ENCODE measurements at places on chromosomes 5 and 9.

- no peak for DNase-seq
Measured at GRCh38 chr5:141873933-141874261, 4.3 kb downstream of the PCDH1 start.

DNA sequence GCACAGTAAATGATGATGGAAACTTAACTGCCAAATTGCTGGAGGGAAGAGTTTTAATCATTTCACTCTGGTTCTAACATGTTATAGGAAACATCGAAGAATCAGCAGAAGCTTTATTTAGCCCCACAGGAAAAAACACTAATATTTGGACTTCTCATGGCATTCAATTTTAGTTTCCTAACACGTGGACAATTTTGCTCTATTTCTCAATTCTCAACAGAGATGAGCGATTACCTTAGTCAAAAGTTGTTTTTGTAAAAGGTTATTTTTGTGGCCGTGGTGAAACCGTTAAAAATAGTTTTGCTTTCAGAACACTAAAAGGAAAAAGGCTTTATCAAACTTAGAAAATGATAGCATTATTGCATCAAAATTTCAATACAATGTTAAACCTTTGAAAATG is 235.2 kb downstream of the PLK2 start:
- no peak for DNase-seq

DNA sequence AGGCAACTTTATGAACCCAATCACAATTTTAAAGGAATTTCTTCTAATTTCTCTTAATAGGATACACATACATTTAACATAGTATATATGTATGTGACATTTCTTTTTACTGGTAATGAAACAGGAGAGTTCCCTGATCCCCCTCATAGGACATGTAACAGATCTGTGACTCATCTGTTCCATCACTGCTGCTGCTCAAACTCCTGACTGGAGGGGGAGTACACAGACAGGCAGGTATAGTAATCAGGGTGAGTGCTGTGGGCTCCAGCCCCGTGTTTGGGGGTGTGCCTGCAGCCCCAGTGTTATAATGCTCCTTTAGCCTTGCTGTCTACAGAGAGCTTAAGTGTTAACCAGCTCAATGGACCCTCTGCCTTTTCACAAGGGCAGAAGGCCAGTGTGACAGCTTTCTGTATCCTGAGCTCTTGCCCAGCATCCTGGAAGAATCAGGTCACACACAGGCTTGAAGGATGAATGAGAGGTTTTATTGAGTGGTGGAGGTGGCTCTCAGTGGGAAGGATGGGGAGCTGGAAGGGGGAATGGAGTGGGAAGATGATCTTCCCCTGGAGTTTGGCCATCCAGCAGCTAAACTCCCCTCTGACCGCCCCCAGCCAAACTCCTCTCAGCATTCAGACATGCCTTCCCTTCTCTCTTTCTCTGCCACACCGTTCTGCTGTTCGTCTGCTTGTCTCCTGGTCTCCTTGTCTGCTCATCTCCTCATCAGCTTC is 161.3 kb downstream of the ZNF608 start:
- no peak for DNase-seq

DNA sequence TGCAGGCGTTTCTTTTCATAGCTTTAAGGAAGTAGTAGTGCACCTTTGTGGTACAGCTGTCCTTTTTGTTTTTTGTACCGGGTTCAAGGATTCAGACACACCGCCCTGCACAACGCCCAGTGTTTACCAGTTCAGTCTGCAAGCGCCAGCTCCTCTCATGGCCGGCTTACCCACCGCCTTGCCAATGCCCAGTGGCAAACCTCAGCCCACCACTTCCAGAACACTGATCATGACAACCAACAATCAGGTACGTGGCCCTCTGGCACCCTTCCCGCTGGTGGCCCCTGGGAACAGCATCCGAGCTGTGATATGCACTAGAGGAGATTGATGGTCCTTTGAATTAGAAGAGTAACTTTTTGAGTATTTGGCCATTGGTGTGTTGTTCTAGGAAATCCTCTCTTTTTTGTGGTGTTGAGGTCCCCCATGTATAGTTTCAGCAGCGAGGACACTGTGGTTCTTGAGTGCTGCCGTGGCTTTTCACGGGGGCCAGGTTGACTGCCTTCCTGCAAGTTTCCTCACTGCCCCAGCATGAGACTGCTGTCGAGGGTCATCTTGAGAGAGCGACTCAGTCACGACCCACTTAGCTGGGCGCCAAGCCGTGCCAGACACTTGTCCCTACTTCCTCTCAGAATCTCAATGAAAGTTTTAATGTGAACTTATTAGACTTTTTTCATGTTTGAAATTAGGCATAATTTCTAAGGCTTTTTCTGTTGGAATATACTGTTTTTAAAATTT is 37.9 kb downstream of the TENT4A start:
- no peak for DNase-seq

GRCh38 chr5:72651779-72652178 is 144.6 kb upstream of the ZNF366 start:
- no peak for DNase-seq

- DNase-seq: no peak
Measured at GRCh38 chr5:42811591-42812446, at the start of gene SELENOP. Gene SELENOP, minus strand, starts transcription at chr5:42811892. Its CDS starts 3,539 bp downstream, at chr5:42808353.

DNA sequence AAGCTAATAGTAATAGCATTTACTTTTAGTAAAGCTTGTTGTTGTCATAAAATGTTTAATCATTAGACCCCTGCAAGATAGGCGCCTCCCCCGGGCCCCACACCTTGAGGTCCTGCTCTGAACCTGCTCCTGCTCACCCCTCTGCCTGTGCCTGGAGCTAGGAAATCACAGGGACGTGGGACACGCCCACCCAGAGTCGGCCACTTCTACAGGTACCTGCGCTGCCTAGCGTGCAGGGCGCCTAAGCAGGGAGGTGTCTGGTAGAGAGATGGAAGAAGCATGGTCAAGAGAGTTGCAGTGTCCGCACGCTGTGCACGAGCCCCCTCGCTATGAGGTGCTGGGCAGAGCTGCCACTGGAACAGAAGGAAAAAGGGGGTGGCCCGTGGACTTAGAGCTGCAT is 52.6 kb downstream of the HINT1 start:
- no peak for DNase-seq

GRCh38 chr5:61177070-61177469 is 14.8 kb upstream of the SMIM15 start:
- DNase-seq: no peak

DNA sequence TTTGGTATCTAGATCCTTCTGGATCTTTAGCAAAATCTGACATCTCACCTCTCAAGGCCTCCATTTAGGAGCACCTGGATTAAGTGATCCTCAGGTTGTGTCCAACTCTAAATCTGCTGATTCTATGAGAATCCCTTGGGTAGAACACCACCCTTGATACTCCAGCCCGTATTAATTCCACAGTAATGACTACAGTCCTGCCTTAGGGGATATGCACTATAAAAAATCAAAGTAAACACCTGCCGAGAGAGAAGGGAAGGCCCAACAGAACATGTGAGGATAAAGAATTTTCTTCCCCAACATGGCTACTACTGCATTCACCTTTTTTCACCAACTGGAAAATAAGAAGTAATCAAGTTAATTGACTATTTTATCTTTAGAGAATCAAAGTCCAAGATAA is 27.6 kb downstream of the DAP start:
- no peak for DNase-seq

GRCh38 chr9:113644321-113644720 is 180.8 kb downstream of the RGS3 start:
- no peak for DNase-seq

DNA sequence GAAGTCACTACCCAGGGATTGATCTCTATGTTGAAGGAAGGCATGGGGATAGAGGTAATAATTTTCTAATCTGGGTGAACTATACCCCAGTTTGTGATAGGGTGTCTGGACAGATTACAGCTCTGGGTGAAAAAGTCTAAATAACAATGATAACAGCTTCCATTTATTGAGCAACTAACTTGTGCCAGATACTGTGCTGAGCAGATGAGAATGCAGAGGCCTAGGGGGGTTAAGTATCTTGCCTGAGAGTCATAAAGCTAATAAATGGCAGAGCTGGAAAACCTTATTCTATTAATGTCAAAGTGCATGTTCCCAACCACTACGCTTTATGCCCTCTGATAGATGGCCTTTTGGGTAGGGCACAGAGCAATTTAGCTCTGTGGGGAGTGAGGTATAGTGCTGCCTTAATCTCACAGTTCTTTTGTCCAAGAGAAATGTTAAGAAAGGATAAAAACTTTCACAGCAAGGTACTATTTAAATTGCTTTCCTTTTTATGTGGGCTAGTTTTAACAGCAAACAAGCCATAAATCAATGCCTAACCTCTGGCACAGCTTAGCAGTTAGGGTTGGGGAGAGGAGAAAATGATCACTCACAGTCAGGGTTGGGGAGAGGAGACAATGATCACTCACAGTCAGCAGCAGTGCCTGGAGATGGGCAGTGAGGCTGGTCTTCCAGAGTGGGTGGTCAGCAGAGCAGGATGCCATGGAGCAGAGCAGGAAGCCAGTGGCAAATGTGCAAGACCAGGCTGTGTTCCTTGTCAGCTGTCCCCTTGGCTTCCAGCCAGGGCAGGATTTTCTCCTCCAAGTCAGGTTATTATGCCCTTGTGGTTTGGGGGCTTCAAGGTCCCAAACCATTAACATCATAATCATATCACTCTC is 187.0 kb downstream of the CARTPT start:
- no peak for DNase-seq

- peak; percentile 76 for DNase-seq
Measured at GRCh38 chr5:179806250-179807048, at the start of gene MGAT4B. Gene MGAT4B, minus strand, starts transcription at chr5:179806866. Its CDS starts 283 bp downstream, at chr5:179806583.

GRCh38 chr9:103734471-103734870 is 359.6 kb upstream of the SMC2 start:
- no peak for DNase-seq

- DNase-seq: no peak
Measured at GRCh38 chr5:52825826-52826225, 38.1 kb downstream of the ITGA1 start.

GRCh38 chr5:177336112-177336511 is 15.4 kb downstream of the LMAN2 start:
- no peak for DNase-seq

DNA sequence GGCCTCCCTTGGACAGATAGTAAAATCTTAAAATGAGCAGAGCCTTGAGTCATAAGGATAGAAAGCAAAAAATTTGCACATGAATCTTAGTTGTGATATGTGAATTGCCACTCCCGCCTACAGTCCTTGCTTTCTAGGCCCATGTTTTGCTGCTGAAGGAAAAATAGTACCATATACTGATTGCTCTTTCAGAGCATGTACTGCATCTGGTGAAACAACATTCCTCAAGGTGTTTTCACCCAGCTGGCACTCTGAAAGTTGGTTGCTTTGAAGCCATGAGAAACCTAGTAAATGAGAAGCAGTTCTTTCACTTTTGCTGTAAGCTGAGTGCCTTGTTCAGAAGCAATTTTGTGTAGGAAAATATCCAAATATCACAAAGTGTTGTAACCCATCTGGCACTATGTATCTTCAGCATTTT is 10.3 kb downstream of the CDC37L1 start:
- no peak for DNase-seq

- no peak for DNase-seq
Measured at GRCh38 chr5:131302506-131302905, 38.7 kb downstream of the CDC42SE2 start.

GRCh38 chr9:88373045-88373444 is 15.2 kb upstream of the SPIN1 start:
- DNase-seq: no peak

DNA sequence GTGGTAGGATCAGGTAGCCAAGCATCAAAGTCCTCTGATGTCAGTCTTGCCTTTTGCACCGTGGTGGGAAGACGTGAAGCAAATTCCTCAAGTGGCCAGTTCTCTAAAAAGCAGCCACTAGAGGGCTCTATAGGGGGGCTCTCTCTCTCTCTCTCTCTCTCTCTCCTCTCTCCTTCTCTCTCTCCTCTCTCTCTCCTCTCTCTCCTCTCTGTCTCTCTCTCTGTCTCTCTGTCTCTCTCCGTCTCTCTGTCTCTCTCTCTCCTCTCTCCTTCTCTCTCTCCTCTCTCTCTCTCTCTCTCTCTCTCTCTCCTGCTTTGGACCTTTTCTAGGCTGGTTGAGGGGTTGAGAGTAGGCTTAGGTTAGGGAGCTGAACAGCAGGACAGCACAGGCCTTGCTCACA is 13.9 kb upstream of the OSMR start:
- no peak for DNase-seq

GRCh38 chr5:148653836-148654781 is at the start of gene HTR4:
Gene HTR4, minus strand, starts transcription at chr5:148654527. Its CDS starts 17,513 bp downstream, at chr5:148637014.
- peak; percentile 49 for DNase-seq

- no peak for DNase-seq
Measured at GRCh38 chr9:124505901-124506346, 1.3 kb downstream of the NR5A1 start.

GRCh38 chr5:55308254-55308836 is 556 bp downstream of the MTREX start:
- DNase-seq: no peak

DNA sequence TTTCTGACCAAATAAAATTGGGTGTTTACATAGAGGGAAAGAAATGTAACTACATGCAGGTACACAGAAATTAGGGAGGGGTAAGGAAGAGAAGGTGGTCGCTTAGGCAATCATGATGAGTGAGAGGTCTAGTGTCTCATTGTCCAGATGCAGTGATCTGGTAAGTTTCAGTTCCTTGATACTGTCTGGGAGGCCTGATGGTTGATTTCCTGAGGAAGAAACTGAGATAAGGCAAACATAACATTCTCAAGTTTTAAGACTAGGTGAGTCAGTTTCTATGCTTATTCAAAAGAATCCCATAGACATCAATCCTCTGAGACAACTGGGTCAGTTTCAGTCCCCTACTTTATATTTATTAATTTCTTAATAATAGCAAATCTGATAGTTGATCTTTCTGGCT is 843.3 kb upstream of the CDH10 start:
- DNase-seq: no peak

GRCh38 chr5:170596482-170597044 is 92.7 kb downstream of the KCNIP1 start:
- DNase-seq: no peak

GRCh38 chr5:138350563-138350890 is 2.0 kb upstream of the KDM3B start:
- DNase-seq: no peak

- no peak for DNase-seq
Measured at GRCh38 chr5:10235350-10235749, 14.3 kb downstream of the ATPSCKMT start.
